Activated CD8-positive, alpha-beta memory T cell treated with anti-CD3 and anti-CD28 coated beads for 36 hours (primary cell): ENCODE measurements at places on chromosomes 1 and 21. TPM values are rescaled to one million over a fixed set of nuclear protein-coding genes. Genes with fewer than 3 reads are reported as not detected.

The GNAT2 gene
- total RNA-seq: 1.3 TPM

The CD84 gene
- 17.6 TPM for total RNA-seq

The ZNF436 gene
- total RNA-seq: 4.0 TPM

The LRRC8D gene
- total RNA-seq: 40.4 TPM

The CD1C gene
- 0.78 TPM for total RNA-seq

The NR1I3 gene
- not detected for total RNA-seq

The POU3F1 gene
- 0.15 TPM for total RNA-seq

The KCTD3 gene
- 1.2 TPM for total RNA-seq

The RIPK4 gene
- total RNA-seq: 0.08 TPM

The HENMT1 gene
- 32.4 TPM for total RNA-seq

The SGIP1 gene
- total RNA-seq: not detected

The OR2M3 gene
- not detected for total RNA-seq

The SMG5 gene
- total RNA-seq: 112 TPM
